Pons (tissue), 1 donor: ENCODE measurements at places on chromosomes 5 and 9.

DNA sequence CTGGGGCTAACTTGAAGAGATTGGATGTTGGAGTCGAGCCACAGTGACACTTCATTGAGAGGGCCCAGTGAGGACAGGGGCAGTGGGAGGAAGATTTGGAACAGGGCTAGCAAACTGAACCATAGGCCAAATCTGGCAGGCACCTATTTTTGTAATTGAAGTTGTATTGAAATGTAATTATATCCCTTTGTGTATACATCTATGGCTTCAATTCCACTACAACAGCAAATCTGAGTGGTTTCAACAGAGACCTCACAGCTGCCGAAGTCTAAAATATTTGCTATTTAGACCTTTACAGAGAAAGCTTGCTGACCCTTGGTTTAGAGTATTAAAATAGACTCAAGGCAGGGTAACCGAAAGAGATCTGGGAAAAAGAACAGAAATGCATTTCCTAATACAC lies 4.7 kb upstream of the TNFSF8 start:
- no peak for DNase-seq

GRCh38 chr5:179800696-179801201 lies 5.9 kb downstream of the MGAT4B start:
- no peak for DNase-seq

DNA sequence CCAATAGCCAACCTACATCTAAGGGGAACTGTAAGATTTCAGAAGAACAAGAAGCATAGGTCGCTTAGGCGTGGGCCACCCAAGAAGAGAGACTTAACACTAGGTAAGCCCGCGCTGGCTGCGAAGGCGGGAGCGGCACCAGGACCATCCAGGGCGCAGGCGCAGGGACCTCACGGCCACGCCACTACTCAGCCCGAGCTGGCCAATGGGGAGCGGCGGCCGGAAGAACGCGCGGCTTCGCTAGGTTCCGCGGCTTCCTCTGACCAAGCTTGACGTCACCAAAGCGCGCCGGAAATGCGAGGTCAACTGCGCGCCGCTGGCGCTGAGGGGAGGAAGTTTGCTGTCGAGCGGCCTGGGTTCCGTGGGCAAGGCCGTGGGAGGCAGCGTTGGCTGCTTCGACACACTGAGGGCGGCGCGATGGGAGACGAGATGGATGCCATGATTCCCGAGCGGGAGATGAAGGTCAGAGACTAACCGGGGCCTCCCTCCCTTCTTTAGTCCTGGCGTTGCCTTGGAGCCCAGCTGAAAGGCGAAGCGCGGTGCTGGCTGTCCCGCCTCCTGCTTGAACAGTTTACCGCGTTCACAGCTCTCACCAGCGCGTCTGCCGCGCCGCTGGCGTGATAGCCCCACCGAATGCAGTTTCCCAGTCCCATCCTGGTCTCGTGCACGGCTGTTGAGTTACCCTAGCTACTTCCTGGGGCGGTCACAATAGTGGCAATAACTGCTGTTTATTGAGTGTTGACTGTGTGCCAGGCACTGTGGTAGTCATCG lies at the start of gene NUP214:
Gene NUP214 (plus strand): TSS at position 299 of the 771 bp plus-strand sequence. CDS start 119 bp downstream, at position 418.
- peak; percentile 97 for DNase-seq

- peak; percentile 60 for DNase-seq
Measured at GRCh38 chr9:93134015-93134739, at the start of gene NINJ1. TSS of gene NINJ1 (minus strand) at chr9:93134251. CDS start at chr9:93134217, 34 bp downstream.

- DNase-seq, result no peak
Measured at GRCh38 chr5:96794757-96795156, 13.0 kb downstream of the ERAP1 start.

DNA sequence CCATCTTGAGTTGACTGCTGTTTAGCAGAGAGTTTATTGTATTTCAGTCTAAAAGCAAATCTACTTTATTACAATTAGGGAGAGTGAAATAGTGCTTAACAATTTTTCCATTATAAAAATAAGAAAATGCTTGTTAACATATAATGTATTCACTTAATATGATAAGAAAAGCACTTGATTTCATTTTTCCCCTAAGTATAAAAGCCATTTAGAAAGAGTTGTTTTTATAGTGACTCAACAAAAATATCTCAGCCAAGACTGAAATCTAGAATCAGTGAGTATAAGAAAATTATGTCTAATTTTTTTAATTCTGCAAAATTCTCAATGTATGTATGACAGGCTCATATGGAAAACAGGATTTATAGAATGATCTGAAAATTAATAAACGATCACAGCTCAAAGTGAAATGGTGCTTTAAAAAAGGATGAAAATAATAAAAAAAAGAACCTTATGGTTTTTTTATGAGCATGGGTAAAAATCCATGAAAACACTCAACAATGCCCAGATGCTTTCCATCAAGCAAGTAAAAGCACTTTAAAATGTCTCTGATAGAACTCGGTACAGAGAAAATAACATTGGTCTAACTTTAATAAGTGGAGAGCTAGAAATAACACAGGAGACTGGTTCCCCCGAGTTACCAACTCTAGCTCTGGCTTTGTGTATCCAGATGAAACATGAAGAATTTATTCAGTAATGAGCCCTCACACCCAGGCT lies 1057.8 kb upstream of the WWC1 start:
- DNase-seq, result no peak

GRCh38 chr5:90020575-90021538 lies 388.7 kb downstream of the CETN3 start:
- DNase-seq, result peak; percentile 84

DNA sequence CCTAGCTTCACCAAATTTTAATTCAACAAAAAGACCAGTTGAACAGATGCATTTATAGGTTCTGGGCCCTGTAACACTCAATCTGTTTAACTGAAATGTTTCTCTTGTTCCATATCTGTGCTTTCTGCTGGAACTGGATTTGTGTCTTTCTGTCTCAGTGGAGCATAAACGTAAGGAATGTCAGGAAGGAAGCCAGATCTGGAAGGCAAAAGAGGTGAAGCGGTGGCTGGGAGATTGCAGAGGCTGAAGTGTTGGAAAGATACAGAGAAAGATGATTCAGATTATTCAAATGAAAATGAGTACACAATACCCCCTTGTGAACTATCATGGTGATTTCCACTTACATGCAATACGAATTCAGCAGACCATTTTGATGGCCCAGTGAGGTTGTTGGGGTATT lies 406.8 kb downstream of the BRINP1 start:
- DNase-seq, result no peak

DNA sequence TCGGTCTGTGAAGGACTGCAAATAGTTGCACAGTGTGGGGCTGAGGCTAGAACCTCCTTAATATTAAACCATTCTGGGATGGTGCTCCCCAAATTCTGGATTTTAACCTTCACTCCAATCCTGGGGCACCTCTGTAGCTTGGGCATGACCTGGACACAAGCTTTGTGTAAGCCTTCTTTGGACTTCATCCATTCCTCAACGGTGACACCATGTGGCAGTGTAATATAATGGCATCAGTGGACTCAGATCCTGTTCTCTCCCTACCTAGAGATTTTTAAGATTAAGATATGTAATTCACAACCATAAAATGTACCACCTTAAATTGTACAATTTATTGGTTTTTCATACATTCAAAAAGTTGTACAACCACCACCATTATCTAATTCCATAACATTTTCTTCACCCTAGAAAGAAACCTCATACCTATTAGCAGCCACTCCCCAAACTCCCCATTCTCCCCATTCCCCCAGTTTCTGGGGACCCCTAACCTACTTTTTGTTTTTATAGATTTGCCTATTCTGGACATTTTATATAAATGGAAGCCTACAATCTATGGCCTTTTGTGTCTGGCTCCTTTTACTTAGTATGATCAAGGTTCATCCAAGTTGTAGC lies 4.8 kb upstream of the PLGRKT start:
- peak; percentile 89 for DNase-seq

GRCh38 chr5:135615581-135616260 lies 36.9 kb upstream of the CXCL14 start:
- no peak for DNase-seq

DNA sequence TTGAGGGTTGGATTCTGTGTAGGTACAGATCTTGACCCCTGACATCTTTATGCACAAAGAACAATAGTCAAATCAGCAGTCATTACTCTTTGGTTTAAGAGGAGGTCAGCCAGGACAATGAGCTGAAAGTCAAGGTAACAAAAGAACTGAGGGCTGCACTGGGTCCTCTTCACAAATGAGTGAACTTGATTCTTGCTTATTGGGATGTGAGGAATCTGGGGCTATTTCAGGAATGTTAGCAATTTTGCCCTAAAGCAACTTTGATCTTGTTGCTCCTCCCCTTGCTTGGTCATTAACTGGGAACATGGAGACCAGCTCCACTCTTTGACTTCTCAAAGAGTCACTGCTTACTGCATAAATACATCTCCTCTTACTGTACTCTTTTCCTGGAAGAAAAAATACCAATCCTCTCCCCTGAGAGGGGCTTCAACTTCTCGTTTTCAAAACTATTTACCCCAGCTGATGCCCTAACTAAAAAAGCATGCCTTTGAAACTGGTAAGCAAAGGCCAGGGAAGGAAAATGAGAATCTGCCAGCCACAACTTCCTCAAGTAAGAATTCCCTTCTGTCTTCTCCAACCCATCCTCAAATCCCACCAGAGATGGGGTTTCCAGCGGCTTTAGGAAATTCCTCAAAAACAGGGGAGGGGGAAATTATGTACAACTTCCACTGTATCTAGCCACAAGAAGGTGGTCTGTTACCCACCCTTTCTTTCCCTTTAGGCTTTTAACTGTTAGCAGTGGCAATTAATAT lies 368.3 kb downstream of the ENC1 start:
- DNase-seq, result no peak

GRCh38 chr5:26761045-26761444 lies 277.3 kb downstream of the CDH9 start:
- DNase-seq, result no peak

DNA sequence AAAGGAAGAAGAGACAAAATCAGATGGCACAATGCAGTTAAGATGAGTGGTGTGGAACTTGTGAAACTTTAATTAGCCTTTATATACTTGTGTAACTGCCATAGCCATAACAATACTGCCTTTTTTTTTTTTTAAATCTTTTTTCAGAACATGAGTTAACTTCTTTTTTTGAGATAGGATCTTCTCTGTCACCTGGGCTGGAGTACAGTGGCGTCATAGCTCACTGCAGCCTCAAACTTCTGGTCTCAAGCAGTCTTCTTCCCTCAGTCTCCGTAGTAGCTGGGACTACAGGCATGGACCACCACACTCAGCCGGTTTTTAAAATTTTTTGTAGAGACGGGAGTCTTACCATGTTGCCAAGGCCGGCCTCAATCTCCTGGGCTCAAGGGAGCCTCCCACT lies 37.2 kb downstream of the GPBP1 start:
- DNase-seq, result no peak

DNA sequence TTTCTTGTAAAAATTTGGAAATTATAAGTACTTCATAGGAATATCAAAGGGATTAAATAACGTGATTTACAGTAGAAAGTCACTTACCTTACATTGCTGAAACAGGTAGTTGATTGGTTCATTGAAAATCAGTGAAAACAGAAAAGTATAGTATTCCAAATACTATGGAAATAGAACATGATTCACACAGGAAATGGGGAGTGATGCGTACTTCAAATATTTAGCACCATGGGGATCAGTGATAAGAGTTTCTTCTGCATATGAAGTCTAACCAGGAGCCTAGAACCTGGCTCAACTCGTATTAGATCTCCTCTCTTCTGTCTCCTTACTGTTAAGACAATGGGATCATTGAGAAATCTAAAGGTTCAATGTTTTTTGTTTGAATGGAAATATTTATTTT lies 133.3 kb downstream of the FAM174A start:
- DNase-seq, result no peak

GRCh38 chr5:176742246-176743105 lies 67.9 kb upstream of the UNC5A start:
- no peak for DNase-seq

DNA sequence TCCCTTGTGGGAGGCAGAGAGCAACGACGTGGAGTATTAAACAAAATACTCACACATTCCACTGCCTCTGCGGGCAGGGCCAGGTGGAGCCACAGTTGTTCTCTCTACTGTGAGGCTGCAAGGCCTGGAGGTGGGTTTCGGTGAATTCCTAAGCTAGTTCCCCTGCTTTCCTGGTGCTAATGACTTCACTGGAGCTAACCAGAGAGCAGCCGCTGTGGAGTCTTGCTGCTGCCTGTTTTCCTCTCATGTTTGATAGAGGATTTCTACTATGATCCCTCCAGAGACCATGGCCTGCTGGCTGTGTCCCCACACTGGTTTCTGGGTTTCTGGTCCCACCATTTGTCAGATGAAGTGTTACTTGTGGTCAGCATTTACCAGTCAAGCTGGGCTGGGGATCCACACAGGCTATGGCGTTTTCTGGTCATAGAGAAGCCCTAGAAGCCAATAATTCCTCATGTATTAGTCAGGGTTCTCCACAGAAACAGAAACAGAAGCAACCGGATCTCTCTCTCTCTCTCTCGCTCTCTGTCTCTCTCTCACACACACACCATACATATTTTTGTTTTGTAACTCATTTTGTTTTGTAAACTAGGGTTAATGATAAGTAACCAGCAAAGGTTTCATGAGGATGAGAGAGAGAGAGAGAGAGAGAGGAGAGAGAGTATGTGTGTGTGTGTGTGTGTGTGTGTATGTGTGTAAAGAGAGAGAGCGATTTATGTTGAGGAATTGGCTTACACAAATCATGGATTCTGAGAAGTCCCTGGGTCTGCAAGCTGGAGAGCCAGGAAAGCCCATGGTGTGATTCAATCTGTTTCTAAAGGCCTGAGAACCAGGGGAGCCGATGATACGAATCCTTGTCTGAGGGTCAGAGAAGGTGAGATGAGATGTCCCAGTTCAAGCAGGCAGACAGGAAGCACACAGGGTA lies 403.0 kb downstream of the GADD45G start:
- DNase-seq, result no peak

DNA sequence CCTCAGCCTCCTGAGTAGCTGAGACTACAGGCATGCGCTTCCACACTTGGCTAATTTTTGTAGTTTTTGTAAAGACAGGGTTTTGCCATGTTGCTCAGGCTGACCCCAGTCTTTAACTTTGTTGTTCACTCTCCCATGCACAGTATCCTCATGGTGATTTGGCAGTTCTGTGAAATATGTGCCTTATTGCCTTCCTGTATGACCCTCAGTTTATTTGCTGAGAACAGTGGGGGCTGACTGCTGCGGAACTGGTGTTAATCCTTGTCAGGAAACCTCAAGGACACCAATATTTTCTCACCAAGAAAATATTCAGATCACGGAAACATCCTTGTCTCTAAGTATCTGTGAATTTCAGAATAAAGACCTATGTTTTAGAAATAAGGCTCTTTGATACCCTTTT lies 287.8 kb downstream of the ARRDC3 start:
- no peak for DNase-seq

DNA sequence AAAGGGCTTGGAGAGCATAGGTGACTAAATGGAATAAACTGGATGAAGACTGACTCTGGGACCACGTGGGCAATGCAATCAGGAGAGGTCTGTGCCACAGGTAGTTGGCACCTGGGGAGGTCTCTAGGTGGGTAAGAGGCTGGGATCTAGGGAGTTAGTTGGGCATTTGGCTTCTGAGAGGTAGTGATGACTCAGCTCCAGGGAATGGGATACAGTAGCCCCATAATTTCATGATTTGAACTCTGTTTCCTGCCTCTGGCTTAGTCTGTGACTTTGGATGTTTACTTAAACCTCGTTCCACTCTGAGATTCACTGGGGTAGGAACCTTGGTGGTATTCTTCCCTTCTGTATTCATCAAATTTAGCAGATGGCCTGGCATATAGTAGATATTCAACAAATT lies 240.8 kb downstream of the KIF4B start:
- no peak for DNase-seq
